ENCODE measurements at places on chromosomes 16 and 17.
A peak's percentile ranks its signal among the peaks of the same experiment; 100 is the strongest.

GRCh38 chr17:31508288-31509094, 117.0 kb downstream of the RAB11FIP4 start:
- no peak for DNase-seq

DNA sequence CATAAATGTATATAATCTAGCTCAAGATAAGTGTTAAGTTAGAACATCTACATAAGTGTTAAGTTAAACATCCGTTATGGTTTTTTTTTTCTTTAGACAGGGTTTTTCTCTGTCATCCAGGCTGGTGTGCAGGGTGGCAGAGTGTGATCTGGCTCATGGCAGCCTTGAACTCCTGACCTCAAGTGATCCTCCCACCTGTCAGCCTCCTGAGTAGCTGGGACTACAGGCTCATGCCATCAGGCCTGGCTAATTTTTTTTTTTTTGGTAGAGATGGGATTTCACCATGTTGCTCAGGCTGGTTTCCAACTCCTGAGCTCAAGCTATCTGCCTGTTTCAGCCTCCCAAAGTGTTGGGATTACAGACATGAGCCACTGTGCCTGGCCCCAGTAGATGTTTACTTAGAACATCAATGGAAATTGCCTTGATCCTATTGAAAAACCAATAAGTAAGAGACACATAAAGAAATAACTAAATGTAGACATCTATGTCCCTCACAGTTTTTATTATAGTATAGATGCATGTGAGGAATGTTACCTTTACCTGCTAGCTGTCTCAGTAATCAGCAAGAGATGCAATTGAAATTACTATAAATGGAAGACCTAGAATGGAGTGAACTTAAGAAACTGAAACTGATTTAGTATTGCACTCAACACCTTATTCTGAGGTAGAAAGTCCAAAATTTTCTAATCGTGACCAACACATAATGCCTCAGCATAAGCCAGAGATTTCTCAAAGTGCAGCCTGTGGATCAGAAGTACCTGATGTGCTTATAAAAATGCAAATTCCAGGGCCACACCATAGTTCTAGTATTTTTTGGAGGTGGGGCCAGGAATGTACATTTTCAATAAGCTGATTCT, 5.5 kb upstream of the FAM20A start:
- DNase-seq: no peak

GRCh38 chr16:15403392-15403995, 7.9 kb downstream of the MPV17L start:
- DNase-seq: no peak

- no peak for DNase-seq
Measured at GRCh38 chr17:41710472-41711090, 1.6 kb upstream of the GAST start.

GRCh38 chr16:85965125-85965524, 66.2 kb downstream of the IRF8 start:
- no peak for DNase-seq

DNA sequence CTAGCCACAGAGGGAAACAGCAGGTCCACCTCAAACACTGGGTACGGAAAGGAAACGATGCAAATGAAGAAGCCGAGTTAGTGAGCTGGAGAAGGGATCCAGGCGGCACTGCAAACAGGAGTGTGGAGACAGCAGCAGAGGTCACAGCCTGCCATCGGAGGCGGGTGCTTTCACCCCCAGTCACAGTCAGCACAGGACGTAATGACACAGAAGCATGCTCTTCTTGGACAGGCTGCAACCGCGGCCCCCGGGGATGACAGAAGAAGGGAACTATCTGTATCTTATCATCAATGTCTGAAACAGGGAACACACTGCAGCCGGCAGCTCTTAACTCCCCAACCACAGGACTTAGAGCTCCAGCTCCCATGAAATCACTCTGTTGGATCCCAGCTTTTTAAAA, 16.1 kb upstream of the SLC38A8 start:
- no peak for DNase-seq

GRCh38 chr16:49440156-49441065, 66.8 kb downstream of the C16orf78 start:
- no peak for DNase-seq

- DNase-seq: no peak
Measured at GRCh38 chr17:70171159-70171558, 1.8 kb downstream of the KCNJ2 start.

DNA sequence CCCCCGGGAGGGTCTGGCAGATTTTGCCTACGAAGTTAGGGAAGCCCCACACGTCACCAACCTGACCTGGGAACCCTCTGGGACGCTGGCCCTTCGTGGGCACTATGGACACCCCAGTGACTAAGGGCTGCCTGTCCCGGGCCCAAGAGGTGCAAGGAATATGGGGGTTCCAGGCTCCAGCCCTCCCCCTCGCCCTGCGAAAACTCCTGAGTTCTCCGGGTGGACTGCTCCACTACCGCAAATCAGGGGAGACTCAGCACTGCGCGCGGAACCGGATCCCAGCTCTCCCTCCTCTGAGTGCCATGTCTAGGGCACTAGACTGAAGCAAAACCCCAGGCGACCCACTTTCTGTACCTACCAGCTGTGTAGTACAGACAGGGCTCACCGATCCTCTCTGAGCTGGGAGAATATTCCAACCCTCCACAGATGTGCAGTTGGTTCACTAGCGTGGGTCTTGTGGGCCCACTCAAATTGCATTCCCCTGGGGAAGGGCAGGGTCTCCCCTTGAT, at the start of gene ARL5C:
TSS of gene ARL5C (minus strand) at position 321 of the 509 bp plus-strand sequence. CDS start 401 bp downstream, outside the sequence.
- DNase-seq: no peak

DNA sequence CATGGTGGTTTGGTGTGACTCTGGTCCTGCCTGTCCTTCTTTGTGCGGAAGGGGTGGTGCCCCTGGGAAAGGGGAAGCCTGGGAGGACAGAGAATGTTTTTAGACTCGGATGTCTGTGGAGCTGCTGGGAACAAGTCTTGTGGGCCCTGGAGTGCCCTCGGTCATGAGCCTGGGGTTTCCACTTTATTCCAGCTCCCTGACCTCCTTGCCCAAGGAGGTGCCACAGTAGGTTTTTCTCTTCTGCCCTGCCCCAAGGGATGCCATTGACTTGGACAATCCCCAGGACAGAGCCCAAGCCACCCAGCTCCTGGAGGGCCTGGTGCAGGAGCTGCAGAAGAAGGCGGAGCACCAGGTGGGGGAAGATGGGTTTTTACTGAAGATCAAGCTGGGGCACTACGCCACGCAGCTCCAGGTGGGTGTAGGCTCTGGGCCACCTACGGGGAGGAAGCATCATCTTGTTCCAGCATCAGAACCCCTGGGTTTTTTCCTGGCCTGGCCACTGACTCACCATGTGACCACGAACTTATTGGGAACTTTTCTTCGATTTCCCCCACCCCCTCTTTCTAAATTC, 1.4 kb downstream of the STAT5A start:
- DNase-seq: no peak

DNA sequence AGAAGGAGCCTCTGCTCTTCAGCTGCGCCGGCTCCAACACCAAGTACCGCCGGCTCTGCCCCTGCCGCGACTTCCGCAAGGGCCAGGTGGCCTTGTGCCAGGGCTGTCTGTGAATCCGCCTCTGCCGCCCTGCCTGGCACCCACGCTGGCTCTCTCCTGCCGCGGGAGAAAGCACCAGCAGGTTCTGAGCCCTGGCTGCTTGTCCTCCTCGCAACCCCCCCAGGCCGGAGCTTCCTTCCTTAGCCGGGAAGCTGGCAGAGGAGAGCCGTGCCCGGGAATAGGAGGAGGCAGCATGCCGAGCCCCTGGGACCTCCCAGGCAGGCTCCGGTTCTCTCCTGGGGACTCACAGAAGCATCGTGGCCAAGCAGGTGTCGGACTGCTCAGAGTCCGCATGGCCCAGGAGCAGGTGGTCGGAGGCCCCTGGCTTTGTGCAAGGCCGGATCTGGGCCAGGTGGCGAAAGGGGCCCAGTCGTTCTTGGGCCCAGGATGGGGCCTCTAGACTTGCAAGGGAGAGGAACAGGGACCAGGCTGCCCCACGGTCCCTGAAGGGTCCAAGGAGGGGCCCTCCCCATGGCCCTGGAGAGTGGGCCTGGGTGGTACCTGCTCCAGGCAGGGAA, 80.6 kb downstream of the MGAT5B start:
- no peak for DNase-seq

GRCh38 chr17:11485336-11486100, 112.8 kb upstream of the DNAH9 start:
- DNase-seq: no peak

DNA sequence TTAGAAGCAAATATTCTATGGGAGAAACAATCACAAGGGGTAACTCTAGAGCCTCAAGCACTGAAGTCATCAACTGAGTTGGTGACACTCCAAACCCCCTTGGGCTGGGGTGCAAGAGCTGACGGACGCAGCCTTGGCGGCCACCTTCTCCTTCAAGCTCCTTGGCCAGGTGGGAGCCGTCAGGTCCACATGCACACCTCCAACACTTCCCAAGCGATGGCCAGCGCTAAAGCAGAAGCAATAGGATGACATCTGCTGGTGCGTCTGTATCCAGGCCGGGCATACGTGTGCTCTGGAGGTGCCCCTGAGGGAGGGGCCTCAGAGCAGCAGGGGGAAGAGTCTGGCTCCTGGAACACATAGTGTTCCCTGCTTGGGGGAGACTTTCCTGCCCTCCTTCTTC, 12.2 kb upstream of the FOXJ1 start:
- no peak for DNase-seq

GRCh38 chr17:29143894-29144293, 36.3 kb downstream of the MYO18A start:
- DNase-seq: no peak

GRCh38 chr16:19118938-19119431, 5.2 kb downstream of the ITPRIPL2 start:
- DNase-seq: peak; percentile 71

DNA sequence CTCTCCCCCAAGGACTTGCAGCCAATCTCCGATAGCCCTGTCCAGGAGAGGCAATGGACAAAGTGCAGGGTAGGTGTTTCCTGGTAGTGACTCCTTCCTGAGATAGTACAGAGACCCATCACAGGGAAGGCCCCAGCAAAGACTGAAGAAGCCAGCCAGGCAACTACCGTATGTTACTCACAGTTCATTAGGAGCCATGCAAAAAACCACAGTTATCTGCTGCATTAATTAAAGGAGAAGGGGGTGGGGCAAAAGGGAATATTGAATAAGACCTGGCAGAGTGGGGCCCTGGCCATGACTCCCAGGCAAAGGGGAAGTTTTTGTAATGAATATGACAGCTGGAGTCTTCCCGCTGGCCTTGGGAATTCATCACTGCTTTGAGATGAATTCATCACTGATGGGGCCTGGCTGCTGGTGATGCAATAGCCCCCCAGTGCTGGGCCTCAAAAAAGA, 2.5 kb upstream of the SLC13A2 start:
- no peak for DNase-seq

DNA sequence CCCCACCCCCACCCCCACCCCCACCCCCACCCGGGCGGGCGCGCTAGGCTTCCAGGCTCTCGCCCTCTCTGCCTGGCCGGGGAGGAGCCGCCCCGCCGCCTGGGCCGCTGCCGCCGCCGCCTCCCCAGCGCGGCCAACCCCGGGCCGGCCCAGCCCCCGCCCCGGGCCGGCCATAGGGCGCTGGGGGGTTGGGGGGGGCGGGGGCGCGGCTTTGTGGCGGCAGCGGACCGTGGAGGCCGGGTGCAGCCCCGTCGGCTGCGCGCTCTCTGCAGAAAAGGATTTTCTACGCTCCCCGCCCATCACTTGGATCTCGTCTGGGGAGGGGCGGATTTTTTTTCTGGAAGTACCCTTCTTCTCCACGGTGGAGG, 230.9 kb downstream of the MRTFB start:
- DNase-seq: no peak

GRCh38 chr16:27304881-27305745, 8.7 kb upstream of the IL4R start:
- DNase-seq: no peak

DNA sequence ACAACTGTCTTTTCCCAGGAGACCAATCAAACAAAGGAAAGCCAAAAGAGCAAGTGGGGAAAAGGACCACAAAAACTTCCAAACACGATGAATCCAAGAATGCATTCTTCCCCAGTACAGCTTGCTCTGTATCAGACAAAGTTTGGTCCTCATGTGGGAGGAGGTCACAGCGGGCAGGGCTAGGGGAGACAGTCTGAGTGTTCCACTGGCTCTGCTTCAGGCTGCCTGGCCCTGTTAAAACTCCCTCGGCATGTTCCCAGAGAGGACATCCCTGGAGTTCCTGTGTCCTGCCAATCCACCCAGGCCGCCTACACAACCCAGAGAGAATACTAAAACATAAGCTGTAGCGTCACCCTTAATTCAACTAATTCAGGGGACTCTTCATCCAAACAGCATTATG, 415.1 kb upstream of the DYNLRB2 start:
- DNase-seq: no peak

- no peak for DNase-seq
Measured at GRCh38 chr17:42563143-42563509, 1.2 kb downstream of the COASY start.

GRCh38 chr16:7017006-7017662, 315.5 kb upstream of the RBFOX1 start:
- DNase-seq: no peak

- no peak for DNase-seq
Measured at GRCh38 chr17:66552371-66552770, 250.0 kb downstream of the PRKCA start.

DNA sequence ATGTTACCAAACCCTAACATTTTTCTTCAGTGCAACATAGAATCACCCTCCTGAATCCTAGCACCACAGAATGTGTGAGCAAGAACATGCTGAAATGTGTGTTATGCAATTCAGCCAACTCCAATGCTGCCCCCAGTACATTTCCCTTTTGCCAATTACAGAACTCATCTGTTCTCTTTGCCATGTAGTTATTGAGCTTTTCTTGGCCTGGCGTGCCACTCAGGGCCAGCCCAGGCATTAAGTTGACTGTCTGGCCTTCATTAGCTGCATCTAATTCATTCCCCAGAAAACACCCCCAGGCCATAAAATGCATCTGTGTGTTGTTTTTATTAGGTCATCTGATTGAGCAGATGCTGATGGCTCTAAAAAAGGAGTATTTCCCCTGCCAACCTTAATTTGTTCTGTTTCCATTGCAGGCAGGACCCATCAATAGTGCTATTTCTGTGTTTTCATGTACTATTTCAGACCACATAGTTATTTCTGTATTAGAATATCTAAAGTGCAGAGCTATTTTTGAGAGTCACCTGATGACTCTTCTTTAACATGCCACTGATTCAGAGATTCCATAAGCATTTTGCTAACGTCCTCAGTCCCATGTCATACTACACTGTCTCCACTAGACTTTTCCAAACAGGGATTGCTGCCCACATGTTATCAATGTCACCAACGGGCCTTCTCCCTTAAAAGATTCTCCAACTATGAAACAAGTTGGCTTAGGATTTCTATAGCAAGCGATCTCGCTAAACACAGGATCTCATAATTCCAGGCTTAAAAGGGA, 969.7 kb downstream of the CDH11 start:
- DNase-seq: peak; percentile 43

- DNase-seq: no peak
Measured at GRCh38 chr16:9112844-9113186, 21.4 kb downstream of the HAPSTR1 start.

DNA sequence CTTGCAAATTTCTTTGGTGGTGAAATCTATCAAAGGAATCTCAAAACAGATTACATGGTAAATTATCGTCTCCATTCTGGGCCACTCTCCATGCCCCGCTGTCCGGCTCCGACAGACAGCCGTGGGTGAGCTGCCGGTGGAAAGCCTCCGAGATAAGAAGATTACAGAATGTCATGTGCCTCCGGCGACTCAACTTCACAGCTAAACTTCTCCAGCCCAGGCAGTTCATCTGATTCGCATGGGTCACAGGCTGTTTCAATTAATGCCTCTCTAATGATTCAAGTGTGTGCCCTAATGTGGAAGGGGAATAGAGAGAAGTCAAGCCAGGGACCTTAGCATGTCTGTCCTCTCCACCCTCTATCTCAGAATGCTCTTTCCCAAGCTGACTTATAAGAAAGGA, 520.8 kb upstream of the ZFHX3 start:
- DNase-seq: no peak
